Upper lobe of right lung (tissue), 1 donor: ENCODE measurements at places on chromosomes 7 and 10. TPM values are rescaled to one million over a fixed set of nuclear protein-coding genes. Genes with fewer than 3 reads are reported as not detected.

Gene CDK14
- total RNA-seq: 47.2 TPM

Gene NPC1L1
- total RNA-seq: 0.17 TPM

Gene VDAC2
- total RNA-seq: 119 TPM

Gene TEX47
- total RNA-seq: not detected

Gene CFAP46
- 0.52 TPM for total RNA-seq

Gene RNF148
- 1.9 TPM for total RNA-seq

Gene MIOS
- total RNA-seq: 27.8 TPM

DNA sequence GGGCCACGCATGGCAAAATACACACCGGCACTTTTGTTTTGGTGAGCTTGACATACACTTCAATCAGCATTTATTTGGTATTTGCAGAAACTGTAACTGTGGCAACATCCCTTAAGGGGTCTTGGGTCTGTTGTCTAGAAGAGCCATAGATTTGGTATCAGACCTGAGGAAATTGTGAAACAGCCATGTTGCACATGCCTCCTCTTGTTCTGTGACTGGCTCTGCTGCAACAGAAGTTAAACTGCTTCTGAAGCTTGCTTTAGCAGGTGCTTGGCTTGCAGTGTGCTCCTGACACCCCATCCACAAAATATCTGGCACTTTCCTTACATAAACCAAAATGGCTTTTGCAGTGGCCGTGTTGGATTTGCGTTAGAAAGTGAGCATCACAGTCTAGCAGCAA is 247.3 kb downstream of the GATA3 start:
- no peak for DNase-seq
- H3K27ac ChIP-seq: no peak overlapping the region
- no peak overlapping the region for H3K4me3 ChIP-seq
- no peaks in the 10 kb centered on the region for H3K36me3 ChIP-seq

GRCh38 chr7:6482307-6482706 is 34.6 kb upstream of the DAGLB start:
- H3K4me3 ChIP-seq: peak overlapping the region; percentile 95
- no peak for DNase-seq
- H3K4me1 ChIP-seq: peaks cover 40% of the 10 kb centered on the region
- no peak overlapping the region for H3K27ac ChIP-seq
- H3K27me3 ChIP-seq: no peaks in the 10 kb centered on the region

GRCh38 chr10:77566236-77566635 is 71.4 kb downstream of the KCNMA1 start:
- H3K4me3 ChIP-seq: no peak overlapping the region
- H3K4me1 ChIP-seq: no peaks in the 10 kb centered on the region
- DNase-seq: no peak
- H3K27me3 ChIP-seq: no peaks in the 10 kb centered on the region

GRCh38 chr7:30936650-30937245 is 25.1 kb downstream of the AQP1 start:
- DNase-seq: no peak
- no peaks in the 10 kb centered on the region for H3K27me3 ChIP-seq
- no peak overlapping the region for H3K4me3 ChIP-seq
- H3K27ac ChIP-seq: no peak overlapping the region
- peaks cover 7% of the 10 kb centered on the region for H3K4me1 ChIP-seq

GRCh38 chr7:112788778-112789343 is 1.3 kb downstream of the TMEM168 start:
- H3K4me3 ChIP-seq: peak overlapping the region; percentile 76
- no peaks in the 10 kb centered on the region for H3K27me3 ChIP-seq
- DNase-seq: no peak
- H3K4me1 ChIP-seq: peaks cover 13% of the 10 kb centered on the region
- no peak overlapping the region for H3K27ac ChIP-seq

DNA sequence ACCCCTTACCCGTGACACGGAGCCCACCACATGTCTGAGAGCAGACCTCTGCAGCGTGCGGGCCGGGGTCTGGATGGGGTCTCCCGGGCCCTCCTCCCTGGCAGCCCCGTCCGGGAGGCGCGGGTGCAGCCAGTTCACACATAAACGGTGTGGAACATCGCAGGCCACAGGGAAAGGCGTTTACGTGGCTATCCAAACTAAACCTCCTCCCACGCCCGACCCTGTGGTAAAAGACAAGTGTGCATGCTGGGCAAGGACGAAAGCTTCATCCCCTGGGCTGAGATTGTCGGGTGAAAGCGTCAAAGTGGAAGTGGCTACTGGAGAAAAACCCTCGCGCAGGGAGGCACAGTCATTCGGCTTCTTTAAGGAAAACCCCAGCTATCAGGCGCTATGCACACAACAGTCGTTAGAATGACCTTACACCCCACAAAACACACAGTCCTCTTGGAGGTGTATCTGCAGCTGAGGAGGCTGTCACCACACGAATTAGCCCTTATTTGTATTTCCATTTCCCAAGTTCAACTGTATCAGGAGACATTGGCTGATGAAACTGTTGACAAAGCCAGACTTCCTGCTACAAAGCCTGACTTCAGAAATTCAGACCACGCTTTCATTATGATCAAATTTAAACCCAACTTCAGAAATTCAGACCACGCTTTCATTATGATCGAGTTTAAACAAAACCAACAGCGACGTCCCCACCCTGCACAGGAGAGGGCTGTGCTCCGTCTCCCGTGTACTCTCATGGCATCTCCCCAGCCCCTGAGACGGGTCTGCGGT is 15.3 kb downstream of the GPER1 start:
- no peak for DNase-seq
- no peaks in the 10 kb centered on the region for H3K36me3 ChIP-seq
- H3K27me3 ChIP-seq: no peaks in the 10 kb centered on the region
- H3K4me3 ChIP-seq: no peak overlapping the region
- H3K4me1 ChIP-seq: no peaks in the 10 kb centered on the region

- no peak overlapping the region for H3K27ac ChIP-seq
- no peaks in the 10 kb centered on the region for H3K27me3 ChIP-seq
- H3K4me1 ChIP-seq: no peaks in the 10 kb centered on the region
These were observed 138.6 kb downstream of the NRF1 start for GRCh38 chr7:129750091-129750490.

DNA sequence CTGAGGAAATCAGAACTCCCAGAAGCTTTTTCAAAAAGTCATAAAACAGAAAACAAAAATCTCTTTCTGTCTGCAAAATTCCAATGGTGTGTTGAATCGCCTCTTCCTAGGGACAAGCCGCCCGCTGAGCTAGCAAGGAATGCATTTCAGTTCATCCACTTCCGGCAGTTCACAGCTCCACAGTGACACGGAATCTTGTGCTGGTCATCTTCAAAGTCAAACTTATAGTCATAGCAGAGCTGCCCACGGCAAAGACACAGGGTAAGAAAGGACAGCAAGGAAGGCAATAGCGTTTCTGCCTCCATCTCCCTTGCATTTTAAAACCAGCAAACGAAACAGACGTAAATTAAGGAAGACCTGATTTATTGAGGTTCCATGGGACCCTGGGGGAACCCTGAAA is 111.2 kb downstream of the GALNT11 start:
- H3K27me3 ChIP-seq: no peaks in the 10 kb centered on the region
- H3K4me1 ChIP-seq: no peaks in the 10 kb centered on the region
- H3K4me3 ChIP-seq: no peak overlapping the region
- H3K36me3 ChIP-seq: peaks cover 61% of the 10 kb centered on the region
- H3K27ac ChIP-seq: no peak overlapping the region
- DNase-seq: no peak

DNA sequence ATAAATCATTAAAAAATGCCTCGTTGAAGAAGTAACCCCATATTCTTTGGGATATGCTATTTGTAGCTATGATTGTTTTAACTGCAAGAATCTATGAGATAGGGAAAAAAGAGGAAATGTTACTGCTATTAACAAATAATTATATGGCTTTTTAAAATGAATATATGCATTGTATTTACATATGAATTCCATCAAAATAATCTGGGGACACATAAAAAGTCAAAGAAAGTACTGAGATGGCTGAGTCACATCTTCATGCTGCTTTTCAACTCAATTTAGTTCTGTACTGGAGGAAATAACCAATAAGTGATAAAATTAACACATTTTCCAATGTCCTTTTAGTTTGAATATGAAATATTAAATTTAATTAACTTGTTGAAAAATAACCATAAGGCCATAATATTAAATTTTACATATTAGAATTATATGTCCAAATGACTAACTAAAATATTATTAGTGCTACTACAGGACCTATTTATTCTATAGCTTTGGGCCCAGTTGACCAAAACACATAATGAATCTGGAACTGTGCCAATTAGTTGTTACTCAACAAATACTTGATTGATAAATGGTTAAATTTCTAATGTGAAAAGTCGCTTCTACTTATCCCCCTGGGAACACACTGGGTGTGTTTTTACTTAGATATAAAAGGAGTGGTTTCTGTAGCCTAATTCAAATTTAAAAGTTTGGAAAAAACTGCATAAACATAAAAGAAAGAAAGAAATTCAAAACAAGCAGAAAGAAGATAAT is 214.6 kb upstream of the PFKP start:
- no peaks in the 10 kb centered on the region for H3K36me3 ChIP-seq
- no peak overlapping the region for H3K4me3 ChIP-seq
- no peaks in the 10 kb centered on the region for H3K4me1 ChIP-seq
- no peak for DNase-seq

DNA sequence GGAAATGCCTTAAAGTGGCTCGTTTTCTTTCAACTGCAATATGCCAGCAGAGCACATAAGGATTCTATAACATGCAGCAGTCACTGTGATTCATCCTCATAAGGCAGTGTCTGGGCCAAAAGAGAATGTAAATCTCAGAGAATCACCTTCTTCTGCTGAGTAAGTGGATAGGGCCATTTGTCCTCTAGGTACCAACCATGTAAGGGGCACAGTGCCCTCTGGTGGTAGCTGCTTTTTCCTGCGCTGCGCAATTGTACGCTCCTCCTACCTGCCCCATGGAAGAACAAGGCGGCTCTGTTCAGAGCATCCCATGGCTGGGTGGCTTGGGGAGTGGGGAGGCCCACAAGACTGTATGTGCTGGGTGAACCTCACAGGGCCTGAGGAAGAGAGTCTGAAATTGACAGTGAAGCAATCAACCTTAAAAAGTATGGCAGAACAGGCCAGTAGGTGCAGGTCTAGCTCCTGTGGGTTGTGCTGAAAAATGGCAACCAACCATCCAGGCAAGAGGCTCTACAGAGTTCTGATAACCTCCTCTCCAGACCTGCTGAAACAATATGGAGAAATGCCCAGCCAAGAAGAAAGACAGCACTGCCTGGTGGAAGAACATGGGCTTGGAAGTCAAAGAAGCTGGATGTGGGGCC is 78.6 kb upstream of the C10orf90 start:
- no peaks in the 10 kb centered on the region for H3K36me3 ChIP-seq
- no peaks in the 10 kb centered on the region for H3K27me3 ChIP-seq
- peak; percentile 84 for DNase-seq
- H3K4me1 ChIP-seq: no peaks in the 10 kb centered on the region

DNA sequence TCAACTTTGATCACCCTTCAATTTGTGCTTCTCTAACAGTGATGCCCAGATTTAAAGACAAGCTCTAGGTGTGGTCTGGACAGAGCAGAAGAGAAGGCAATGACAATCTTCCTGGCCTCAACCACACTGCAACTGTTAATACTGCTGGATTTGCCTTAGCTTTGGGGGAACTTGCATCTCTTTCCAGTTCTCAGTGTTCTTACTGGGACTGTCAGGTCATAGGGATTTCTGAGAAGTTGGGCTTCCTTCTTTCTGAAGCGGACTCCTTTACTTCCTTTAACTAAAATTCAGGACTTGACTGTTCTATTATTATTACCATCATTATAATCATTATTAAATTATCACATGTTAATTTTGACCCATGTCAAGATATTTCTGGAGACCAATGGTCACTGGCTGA is 80.8 kb downstream of the OSBPL3 start:
- peaks cover 3% of the 10 kb centered on the region for H3K4me1 ChIP-seq
- H3K27me3 ChIP-seq: no peaks in the 10 kb centered on the region
- no peak for DNase-seq
- no peak overlapping the region for H3K27ac ChIP-seq

- H3K4me1 ChIP-seq: no peaks in the 10 kb centered on the region
- no peak overlapping the region for H3K4me3 ChIP-seq
- DNase-seq: no peak
- H3K27ac ChIP-seq: no peak overlapping the region
- H3K27me3 ChIP-seq: no peaks in the 10 kb centered on the region
These were observed 38.1 kb downstream of the COL1A2 start for GRCh38 chr7:94432817-94433216.

DNA sequence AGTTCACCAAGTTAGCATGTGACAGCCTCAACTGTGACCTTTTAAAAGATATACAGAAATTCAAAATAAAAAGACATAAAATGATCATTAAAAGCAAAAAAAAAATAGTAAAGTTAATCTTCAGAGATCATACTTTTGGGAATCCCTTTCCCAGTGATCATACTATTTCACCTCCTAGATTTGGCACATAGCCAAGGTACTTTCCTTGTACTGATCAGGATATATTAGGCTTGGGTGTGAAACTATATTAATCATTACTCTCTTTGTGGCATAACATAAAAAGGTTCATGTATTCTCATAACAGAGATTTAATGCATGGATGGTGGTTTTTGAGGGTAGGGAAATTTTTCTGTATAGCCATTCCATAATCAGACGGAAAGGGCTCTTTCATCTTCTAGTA is 109.6 kb upstream of the ZWINT start:
- no peak overlapping the region for H3K4me3 ChIP-seq
- no peak overlapping the region for H3K27ac ChIP-seq
- no peaks in the 10 kb centered on the region for H3K36me3 ChIP-seq
- H3K27me3 ChIP-seq: no peaks in the 10 kb centered on the region
- H3K4me1 ChIP-seq: no peaks in the 10 kb centered on the region
- no peak for DNase-seq

- no peaks in the 10 kb centered on the region for H3K27me3 ChIP-seq
- H3K4me1 ChIP-seq: peaks cover 58% of the 10 kb centered on the region
- no peaks in the 10 kb centered on the region for H3K36me3 ChIP-seq
- peak overlapping the region; percentile 65 for H3K27ac ChIP-seq
- no peak for DNase-seq
- H3K4me3 ChIP-seq: peak overlapping the region; percentile 11
These were observed 63.1 kb upstream of the STEAP1B start for GRCh38 chr7:22563032-22563501.

GRCh38 chr10:125392154-125392553 is 231.8 kb upstream of the CTBP2 start:
- no peak overlapping the region for H3K4me3 ChIP-seq
- no peak overlapping the region for H3K27ac ChIP-seq
- no peaks in the 10 kb centered on the region for H3K4me1 ChIP-seq
- no peaks in the 10 kb centered on the region for H3K27me3 ChIP-seq
- no peaks in the 10 kb centered on the region for H3K36me3 ChIP-seq
- no peak for DNase-seq

DNA sequence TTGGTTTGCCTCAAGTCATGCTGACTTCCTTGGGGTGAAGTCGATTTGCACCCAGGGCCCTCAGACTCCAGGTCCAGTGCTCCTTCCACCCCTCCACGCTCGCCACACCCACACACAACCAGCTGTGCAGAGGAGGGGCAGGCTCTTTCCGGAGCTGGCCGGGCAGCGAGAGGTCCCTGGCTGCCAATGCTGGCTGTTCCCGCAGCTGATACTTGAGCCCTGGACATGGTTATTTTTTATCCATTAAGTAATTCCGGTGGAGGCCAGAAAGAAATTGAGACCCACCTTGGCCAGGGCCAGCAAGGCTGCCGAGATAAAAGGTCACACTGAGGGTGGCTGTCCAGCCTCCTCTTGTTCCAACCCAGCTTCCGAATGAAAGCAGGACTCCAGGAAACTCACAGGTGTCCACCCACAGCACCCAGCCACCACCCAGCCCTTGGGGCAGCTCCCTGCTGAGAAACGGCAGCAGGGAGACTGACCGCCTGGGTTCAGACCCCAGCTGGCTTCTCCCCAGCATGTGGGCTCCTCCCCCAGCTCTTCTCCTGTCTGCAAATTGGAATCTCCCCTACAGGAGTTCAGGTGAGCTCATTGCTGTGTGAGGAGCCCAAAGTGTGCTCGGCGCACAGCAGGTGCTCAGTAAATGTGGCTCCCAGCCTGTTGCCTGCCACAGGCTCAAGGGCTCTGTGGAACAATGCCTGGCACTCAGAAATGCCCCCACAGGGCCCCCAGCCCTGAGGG is 77.8 kb downstream of the PDGFA start:
- no peaks in the 10 kb centered on the region for H3K27me3 ChIP-seq
- H3K4me3 ChIP-seq: no peak overlapping the region
- H3K4me1 ChIP-seq: no peaks in the 10 kb centered on the region
- DNase-seq: no peak
- no peak overlapping the region for H3K27ac ChIP-seq
